IMR-90 (cell line): ENCODE measurements at places on chromosomes 3 and 15. TPM values are rescaled to one million over a fixed set of nuclear protein-coding genes. Genes with fewer than 3 reads are reported as not detected.

- DNase-seq: no peak
Measured at GRCh38 chr15:78949461-78949860, 4.6 kb upstream of the CTSH start.

DNA sequence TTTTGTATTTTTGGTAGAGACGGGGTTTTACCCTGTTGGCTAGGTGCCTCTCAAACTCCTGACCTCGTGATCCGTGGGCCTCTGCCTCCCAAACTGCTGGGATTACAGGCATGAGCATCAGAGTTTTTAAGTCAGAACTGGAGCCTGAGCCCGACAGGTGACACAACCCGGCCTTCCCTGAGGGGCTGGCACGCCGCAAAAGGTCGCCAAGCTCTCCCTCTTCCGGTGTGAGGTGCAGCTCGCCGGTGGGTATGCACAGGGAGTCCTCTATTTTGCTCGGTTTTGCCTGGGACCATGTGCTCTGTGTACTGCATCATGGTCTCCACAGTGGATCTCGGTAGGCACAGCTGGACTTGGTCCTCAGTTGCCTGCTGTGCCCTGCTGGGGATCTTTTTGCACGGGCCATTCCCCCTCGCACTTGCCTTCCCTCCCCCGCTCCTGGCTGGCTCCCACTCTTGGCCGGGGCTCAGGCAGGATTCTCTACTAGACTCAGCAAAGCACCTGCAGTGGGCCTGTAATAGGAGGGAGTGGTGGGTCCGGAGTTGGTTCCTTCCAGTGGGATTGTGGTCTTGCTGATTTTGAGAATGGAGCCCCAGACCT, 101.2 kb upstream of the KLF13 start:
- no peak for DNase-seq

GRCh38 chr3:106386050-106386449, 517.2 kb upstream of the CBLB start:
- no peak for DNase-seq

SEMA3F gene
- total RNA-seq: 7.3 and 9.2 TPM in 2 replicates

GRCh38 chr3:150357923-150358607, 50.0 kb upstream of the TSC22D2 start:
- DNase-seq: no peak

SNAP23 gene
- 36.0 and 72.5 TPM in 2 replicates for total RNA-seq
